ENCODE measurements at places on chromosomes 7 and 10. TPM values are rescaled to one million over a fixed set of nuclear protein-coding genes. Genes with fewer than 3 reads are reported as not detected.
A peak's percentile ranks its signal among the peaks of the same experiment; 100 is the strongest.

Gene INHBA
- total RNA-seq: 0.84 TPM

DNA sequence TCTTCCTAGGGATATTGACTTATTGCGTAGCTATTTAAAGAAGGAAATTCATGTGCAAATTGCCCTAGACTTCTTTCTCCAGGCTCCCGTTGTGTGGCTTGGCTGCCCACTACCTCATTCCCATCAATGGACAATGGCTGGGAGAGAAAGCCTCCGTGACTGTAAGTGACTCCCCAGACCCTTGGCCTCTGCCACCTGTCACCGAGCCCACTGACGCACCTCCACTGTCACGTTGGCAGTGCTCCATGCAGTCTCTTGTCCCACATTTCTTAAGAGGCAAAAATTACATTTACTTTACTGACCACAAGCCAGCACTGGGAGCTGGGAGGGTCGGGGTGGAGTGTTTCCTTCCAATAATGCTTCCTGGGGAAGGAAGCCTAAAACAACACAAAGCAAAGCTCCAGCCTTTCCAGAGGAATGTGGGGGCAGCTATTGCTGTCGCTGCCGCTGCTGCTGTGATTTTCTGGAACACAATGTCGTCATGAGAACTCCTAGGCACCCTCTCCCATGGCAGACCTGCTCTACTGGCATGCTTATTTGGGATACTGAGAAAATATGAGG, 89.7 kb upstream of the STEAP1B start:
- peak; percentile 44 for ATAC-seq

Gene CREB5
- total RNA-seq: 2.5 TPM

DNA sequence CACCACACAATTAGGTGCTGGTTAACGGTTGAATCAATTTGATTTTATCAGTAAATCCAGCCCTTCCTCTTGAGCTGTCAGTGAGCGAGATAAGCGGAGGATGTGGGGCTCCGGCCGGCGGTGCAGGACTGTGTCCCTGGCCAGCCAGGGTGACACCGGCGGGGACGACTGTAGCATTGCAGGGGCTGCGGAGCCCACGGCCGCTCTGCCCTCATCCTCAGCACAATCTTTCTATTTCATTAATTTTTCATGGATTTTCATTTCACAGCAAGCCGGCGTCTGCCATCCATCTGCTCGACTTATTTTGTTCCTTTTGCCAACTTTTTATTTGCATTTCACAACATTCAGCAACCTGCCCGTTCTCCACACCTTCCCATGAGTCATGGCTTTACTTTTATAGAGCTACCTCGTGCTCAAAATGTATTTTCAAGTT, 4.7 kb downstream of the ADARB2 start:
- ATAC-seq: peak; percentile 76

Gene SUFU
- 9.4 TPM for total RNA-seq

- ATAC-seq: no peak
Measured at GRCh38 chr10:131843089-131843595, 57.7 kb upstream of the PPP2R2D start.

- ATAC-seq: peak; percentile 78
Measured at GRCh38 chr10:129030996-129031843, 435.8 kb upstream of the MGMT start.

Gene FANK1
- total RNA-seq: 3.2 TPM

DNA sequence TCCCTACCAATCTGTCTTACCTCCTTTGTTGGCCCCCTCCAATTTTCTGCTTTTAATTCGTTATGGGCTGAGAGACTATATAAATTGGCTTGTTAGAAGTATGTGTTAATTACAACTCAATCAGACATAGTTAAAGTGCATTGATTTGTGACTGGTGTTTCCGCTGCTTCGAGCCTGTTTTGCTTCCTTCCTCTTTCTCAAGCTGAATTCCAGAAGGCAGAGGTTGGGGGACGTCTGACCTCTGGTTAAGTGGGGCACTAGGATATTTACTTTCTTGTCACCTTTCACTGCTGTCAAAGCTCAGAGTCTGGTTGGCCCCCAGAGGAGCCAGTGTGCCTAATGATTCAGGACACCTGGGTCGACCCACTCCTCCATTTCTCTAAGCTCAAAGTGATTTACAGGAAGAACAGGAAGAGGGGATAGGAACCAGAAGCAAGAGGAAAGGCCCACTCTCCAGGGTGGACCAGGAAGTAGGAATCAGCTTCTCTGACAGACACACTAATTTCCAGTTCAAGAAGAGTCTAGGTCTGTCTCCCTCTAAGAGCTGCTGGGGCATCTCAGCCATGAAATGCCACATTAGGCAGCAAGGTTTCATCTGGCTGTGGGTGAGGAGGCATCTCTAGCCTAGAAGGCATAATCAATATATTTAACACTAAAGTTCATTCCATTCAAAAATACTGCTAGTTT, 397.2 kb upstream of the NPVF start:
- peak; percentile 25 for ATAC-seq
